ENCODE measurements at places on chromosomes 4 and X.

- no peak for DNase-seq
These were observed 32.9 kb downstream of the HERC6 start for GRCh38 chr4:88411491-88412096.

DNA sequence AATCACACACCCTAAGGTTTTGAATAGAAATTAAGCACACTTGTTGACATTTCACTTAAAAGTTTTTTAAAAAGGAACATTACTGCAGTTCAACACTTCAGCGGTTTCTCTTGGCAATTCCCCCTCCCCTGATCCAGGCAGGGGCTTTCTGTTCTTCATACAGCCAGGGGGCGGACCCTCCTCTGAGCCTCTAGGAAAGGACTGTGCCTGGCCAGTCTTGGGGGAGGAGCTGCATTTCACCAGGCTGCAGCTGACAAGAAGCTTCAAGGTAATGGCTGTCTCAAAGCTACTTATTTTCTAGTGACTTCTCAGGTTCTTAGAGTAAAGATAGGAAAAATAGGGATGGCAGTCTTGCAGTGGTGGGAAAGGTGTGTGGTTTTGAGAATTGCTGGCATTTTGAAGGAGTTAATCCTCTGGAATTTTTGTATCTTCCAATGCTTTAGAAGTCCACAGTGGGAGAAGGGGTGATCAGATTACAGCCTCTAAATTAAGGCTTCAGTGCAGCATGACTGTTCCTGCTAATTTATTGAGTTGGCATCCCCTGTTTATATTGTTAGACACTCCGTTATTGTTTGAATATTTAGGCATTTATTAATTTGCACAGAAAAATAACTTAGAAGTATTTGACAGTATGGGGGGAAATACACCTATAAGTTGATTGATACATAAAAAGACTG, 33.5 kb downstream of the PWWP3B start:
- no peak for DNase-seq

- no peak for DNase-seq
These were observed 40.4 kb upstream of the INTS6L start for GRCh38 chrX:135480076-135480475.

DNA sequence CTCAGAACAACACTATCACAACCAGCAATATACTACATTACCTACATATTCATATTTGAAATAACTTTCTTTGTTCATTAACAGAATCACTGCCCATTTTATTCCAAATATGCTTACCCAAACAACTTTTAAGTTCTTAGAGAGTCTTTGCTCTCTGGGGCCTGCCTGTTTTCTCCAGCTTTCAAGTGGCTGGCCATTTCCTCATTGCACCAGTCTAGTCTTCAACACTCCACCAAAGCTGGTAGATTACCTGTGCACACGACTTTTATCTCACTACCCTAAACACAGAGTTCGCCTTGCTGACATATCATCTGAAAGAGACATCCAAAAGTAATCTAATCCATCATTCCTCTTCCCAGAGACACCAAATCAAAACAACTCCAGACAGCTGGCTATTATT, 66.2 kb downstream of the PRDM5 start:
- DNase-seq = no peak

GRCh38 chr4:108488865-108489264, 131.5 kb upstream of the RPL34 start:
- DNase-seq = no peak
